NCI-H2029 treated with DMSO at 0.1 percent for 48 hours (cell line): ENCODE measurements at places on chromosomes 2 and 18.

DNA sequence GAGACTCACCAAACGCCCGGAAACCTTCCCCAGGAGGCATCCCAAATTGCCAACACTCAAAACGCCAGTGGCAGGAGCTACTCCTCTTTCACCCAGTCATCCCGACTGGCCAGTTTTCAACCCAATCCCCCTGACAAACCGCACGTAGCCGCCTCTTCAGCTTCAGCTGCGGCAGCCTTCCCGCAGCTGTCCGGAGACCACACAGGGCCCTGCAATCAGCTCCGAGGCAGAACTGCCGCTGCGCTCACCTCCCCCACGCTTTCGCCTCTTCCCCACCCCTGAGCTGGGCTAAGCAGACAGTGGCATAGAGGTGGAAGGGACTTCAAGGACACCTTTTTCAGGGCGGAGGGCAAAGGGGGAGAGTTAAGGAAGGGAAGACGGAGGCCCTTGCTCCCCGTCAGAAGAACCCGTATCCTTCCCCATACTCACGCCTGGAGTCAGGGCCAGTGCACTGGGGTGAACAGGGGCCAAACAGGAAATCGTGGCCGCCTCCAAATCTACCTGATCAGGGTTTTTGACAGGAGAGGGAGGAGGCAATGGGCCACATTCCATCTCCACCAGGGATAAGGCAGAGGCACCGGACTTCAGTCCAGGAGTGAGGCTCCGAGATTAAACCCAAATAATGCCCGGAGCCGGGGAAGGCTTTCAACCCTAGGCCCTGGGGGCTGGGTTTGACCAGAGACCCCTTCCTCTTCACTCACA, 16.9 kb downstream of the CYP26B1 start:
- DNase-seq = no peak

- no peak for DNase-seq
These were observed 82.7 kb downstream of the COL5A2 start for GRCh38 chr2:189096769-189097447.

- no peak for DNase-seq
These were observed 277.7 kb upstream of the PXDN start for GRCh38 chr2:2021995-2022394.

GRCh38 chr18:832085-832681, 20.1 kb upstream of the YES1 start:
- DNase-seq = no peak

DNA sequence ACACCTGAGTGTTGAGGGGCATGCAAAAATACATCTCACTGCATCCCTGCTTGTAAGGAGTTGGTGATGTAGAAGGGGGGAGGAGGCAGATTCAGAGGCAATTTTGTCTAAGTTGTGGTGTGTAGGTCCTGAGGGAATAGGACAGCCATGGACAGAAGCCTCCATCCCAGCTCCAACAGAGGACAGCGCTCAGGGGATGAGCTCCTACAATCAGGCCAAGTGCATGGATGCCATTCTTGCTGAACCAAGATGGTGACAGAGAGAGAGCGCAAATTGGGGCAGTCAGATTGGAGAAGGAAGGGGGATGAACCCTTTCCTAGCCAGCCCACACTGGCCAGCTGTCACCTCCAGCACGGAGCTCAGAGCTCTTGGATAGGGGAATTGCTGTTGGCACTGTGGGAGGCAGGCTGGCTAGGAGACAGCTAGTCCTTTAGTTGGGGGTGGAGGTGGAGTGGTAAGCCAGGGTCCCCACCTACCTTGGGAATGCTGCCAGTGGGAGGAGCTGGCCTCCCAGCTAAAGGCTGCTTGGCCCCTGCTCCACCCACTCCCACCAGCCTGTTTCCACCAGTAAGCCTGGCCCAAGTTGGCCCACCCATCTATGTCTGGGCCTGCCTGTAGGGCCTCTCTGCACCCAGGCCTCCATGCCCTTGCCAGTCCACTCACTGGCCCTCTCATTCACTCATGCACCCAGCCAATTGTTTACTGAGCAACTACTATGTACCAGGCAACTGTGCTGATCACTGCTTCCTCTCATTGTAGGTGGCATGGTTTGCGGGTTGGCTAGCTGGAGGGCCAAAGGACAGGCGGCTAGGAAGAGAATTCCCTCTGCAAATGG, 2.5 kb upstream of the PER2 start:
- DNase-seq = peak; percentile 25

DNA sequence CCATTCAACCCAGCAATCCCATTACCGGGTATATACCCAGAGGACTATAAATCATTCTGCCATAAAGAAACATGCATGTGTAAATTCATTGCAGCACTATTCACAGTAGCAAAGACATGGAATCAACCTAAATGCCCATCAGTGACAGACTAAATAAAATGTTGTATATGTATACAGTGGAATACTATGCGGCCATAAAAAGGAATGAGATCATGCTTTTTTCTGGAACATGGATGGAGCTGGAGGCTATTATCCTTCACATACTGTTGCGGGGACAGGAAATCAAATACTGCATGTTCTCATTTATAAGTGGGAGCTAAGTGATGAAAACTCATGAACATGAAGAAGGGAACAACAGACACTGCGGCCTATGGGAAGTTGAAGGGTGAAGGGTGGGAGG, 65.1 kb downstream of the EHBP1 start:
- DNase-seq = no peak
